Head of caudate nucleus (tissue), 42 donors: ENCODE measurements at places on chromosomes 7 and 10.

- peak; percentile 49 for DNase-seq
Observed at GRCh38 chr7:101814081-101814990, 3.1 kb upstream of the CUX1 start.

DNA sequence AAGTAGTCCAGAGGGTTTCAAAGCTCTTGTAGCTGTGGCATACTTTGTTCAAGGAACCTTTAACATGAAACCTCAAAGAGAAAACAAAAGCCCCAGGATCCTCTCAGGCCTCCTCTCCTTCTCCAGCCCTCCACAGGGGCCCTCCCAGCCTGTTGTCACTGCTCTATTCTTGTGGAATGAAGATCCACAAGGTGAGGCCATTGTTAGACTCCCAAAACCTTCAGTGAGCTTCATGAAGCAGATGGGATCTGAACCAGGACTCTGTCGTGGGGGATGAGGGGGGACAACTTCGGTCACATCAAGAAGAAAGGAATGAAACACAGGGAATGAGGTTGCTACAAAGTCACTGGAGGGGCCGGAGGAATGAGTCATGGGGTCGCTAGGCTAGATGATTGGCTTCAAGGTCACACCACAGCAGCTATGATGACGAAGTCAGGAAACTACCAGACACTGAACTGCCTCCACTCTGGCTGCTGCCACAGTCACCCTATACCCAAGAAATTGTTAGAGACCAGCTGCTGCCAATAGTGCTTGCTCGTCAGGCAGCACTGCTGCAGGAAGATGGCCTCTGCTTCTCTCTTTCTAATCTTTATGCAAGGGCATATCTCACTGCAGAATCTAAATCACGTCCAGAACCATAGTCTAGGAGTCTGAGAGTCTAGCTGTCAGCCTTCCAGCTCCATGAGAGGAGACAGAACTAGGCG is 208.8 kb downstream of the HIBADH start:
- no peak for DNase-seq

DNA sequence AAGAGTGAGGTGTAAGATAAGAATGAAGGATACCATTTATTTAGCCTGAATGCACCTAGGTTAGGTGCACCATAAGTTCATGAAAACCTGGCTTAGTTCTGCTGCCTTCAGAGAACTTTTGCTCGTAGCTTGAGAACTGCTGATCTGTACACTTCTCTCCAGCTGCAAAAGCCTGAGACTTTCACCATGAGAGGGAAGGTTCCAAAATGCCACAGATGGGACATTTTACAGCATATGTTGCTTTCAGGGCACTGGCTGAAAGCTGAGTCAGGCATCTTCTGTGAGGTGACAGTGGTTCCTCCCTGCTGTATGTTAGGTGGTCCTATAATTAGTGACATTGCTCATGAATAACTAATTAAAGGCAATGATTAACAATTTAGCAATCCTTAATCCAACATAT is 298.3 kb downstream of the GALNT17 start:
- no peak for DNase-seq

DNA sequence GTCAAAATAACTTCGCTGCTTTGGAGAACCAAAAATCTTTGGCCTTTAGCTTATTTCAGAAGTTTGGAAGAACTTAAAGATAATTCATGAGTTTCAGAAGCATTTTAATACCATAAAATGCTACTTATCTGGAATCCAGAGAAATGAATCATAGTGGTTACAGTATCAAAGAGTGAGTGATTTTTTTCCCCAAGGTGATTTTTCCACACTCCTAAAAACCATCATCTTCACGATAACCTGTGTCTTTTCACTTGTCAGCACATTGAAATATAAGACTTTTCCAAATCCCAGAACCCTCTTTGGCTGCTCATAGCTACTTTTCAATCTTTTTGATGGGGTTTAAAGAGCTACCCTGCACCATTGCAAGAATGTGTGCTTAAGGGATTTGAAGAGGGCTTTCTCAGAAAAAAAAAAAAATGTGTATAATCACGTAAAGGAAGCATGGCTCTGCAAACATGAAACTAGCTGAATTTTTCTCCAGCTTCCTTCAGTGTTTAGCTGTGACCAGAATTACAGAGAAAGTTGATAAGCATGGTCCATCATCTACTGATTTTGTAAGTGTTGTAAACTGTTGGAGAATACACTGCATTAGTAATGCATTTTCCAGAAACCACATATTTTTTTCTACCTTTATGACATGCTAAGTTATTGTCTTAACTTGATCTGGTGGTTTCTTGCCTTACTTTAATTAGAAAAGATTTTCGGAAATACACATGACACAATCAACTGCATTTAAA is 134.9 kb downstream of the BICC1 start:
- DNase-seq: no peak

- no peak for DNase-seq
Observed at GRCh38 chr7:52826515-52827265, 208.7 kb upstream of the POM121L12 start.
